Tibial nerve (tissue), 4 donors: ENCODE measurements at places on chromosomes 5 and 9. TPM values are rescaled to one million over a fixed set of nuclear protein-coding genes. Genes with fewer than 3 reads are reported as not detected.

DNA sequence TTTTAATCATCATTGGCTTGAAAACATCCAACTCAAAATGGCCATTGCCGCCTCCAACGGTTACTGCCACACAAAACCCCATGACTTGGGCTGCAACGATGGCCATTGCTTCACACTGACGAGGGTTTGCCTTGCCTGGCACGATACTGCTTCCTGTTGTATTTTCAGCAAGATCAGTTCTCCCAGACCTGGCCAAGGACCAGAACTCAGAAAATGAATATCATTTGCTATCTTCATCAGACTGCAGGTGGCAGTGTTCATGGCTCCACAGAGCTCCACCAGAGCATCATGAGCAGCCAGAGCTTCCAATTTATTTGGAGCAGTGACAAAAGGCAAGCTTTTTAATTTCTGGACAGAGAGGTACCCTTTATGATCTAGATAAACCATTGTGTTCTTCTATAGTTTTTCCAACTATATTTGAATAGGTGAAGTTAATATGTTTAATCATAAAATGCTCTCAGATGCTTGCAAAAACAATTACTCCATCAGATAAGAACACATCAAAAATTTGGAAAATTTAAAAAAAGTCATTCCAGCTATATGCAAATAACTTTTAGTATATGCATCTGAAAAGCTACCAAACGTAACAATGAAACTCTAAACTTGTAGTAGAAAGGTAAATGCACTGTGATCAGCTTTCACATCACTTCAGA is 10.4 kb downstream of the AMACR start:
- H3K27me3 ChIP-seq: no peaks in the 10 kb centered on the region
- DNase-seq: peak; percentile 31
- H3K4me1 ChIP-seq: no peaks in the 10 kb centered on the region
- no peaks in the 10 kb centered on the region for H3K36me3 ChIP-seq
- H3K4me3 ChIP-seq: no peak overlapping the region

DNA sequence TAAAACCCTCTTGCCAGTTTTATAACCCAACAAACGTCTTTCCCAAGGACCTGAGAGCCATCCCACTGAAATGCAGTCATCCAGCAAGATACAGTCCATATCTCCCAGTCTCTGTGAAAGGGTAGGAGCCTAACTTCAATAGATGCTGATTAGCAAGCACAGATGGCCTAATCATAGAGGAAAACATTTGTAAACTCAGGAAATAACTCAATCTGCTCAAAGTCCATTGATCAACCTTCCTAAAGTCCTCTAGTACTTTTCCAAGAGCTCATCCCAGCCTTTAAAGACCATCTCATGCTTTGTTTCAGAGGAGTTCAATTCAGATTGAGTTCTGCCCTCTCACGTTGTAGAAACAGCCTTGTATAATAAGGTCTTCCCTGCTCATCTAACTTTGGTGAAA is 324.2 kb downstream of the MRPS30 start:
- H3K27ac ChIP-seq: no peak overlapping the region
- H3K4me3 ChIP-seq: no peak overlapping the region
- no peak for DNase-seq
- no peaks in the 10 kb centered on the region for H3K36me3 ChIP-seq

GRCh38 chr5:176491101-176491502 is 42.9 kb downstream of the FAF2 start:
- no peak overlapping the region for H3K27ac ChIP-seq
- peaks cover 41% of the 10 kb centered on the region for H3K36me3 ChIP-seq
- peaks cover 12% of the 10 kb centered on the region for H3K4me1 ChIP-seq
- H3K27me3 ChIP-seq: no peaks in the 10 kb centered on the region
- H3K4me3 ChIP-seq: no peak overlapping the region

DNA sequence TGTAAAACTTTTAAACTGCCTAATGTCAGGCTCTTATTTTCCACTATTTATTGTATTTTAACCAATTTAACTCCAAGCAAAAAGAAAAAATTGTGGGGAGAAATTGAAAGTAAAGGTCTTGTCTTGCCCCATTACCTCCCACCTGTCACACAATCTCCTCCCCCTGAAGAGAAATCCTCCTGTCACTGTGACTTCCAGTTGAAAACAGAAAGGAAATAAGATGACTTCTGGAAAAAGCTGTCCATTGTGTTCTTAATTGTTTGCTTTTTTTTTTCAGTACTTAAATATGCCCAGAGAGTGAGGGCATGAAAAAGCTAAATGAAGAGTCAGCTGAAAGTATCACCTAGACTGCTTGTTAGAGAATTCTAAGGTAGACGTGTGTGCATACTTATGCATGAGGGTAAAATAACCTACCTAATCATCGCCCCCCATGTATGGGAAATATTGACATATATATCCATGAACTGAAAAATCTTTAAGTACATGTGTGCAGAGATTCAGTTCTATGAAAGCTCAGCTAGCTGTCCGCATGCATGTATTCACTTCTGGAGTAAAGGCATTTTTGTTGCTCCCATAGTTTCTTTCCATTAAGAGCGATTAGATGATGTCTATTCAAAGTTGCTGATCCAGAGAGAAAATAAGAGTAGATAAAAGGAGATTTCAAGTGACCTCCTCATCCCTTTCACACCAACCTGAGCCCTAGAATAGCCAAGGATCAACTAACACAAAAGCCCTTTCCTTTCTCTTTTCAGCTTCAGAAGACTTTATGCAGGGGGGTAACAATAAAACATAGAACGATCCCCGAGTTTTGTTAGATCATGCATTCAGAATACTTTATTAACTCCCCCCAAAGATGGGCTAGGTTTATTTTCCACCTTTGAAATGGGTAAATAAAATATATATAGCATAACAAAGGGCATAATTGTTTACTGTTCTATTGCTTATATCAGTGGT is 5.3 kb downstream of the NR2F1-AS1 start:
- H3K4me3 ChIP-seq: peak overlapping the region; percentile 31
- H3K27ac ChIP-seq: peak overlapping the region; percentile 95
- H3K36me3 ChIP-seq: peaks cover 25% of the 10 kb centered on the region
- no peak for DNase-seq

GAS1 gene
- 39.9 TPM for total RNA-seq

ATP10B gene
- 45.9 TPM for total RNA-seq

DNA sequence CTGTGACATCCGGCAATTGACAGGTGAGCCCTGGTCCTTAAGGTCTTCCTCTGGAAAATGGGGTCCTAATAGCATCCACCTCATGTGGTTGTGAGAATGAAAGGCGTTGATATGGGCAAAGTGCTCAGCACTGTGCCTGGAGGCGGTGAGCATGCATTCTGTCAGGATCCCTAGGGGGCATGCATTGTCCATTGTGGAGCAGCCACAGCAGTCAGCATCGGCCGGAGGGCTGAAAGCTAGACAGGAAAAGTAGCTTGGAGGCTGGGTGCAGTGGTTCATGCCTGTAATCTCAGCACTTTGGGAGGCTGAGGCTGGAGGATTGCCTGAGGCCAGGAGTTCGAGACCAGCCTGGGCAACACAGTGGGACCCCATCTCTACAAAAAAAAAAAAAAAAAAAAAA is 122.2 kb downstream of the LHX2 start:
- H3K27me3 ChIP-seq: no peaks in the 10 kb centered on the region
- H3K27ac ChIP-seq: peak overlapping the region; percentile 61
- peak; percentile 44 for DNase-seq
- H3K36me3 ChIP-seq: no peaks in the 10 kb centered on the region
- H3K4me3 ChIP-seq: no peak overlapping the region

DNA sequence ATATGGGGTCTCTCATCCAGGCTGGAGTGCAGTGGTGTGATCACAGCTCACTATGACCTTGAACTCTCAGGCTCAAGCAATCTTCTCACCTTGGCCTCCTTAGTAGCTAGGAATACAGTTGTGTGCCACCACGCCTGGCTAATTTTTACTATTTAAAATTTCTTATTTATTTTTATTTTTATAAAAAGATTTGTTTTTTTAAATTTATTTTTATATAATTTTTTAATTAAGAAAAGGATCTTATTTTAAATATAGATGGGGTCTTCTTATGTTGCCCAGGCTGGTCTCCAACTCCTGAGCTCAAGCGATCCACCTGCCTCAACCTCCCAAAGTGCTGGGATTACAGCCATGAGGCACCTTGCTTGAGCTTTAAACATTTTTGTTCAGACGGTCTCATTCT is 2.4 kb upstream of the ZCCHC7 start:
- no peak overlapping the region for H3K27ac ChIP-seq
- no peaks in the 10 kb centered on the region for H3K36me3 ChIP-seq
- H3K27me3 ChIP-seq: no peaks in the 10 kb centered on the region
- H3K4me1 ChIP-seq: peaks cover 9% of the 10 kb centered on the region

REEP2 gene
- total RNA-seq: 5.7 TPM

GRCh38 chr5:31776976-31777651 is 138.2 kb downstream of the PDZD2 start:
- H3K27me3 ChIP-seq: no peaks in the 10 kb centered on the region
- no peak for DNase-seq
- H3K27ac ChIP-seq: no peak overlapping the region

CDH9 gene
- not detected for total RNA-seq
